ENCODE measurements at places on chromosomes 6 and 20.
A peak's percentile ranks its signal among the peaks of the same experiment; 100 is the strongest.

GRCh38 chr6:33589731-33590530 lies 9.9 kb upstream of the BAK1 start:
- no peak for DNase-seq

GRCh38 chr6:140372064-140372463 lies 997.6 kb upstream of the CITED2 start:
- no peak for DNase-seq

GRCh38 chr6:36735110-36736071 lies 37.8 kb downstream of the RAB44 start:
- peak; percentile 92 for DNase-seq

- DNase-seq = no peak
Observed at GRCh38 chr6:98827295-98828159, 6.8 kb upstream of the POU3F2 start.

- no peak for DNase-seq
Observed at GRCh38 chr20:51495921-51496545, 46.5 kb downstream of the NFATC2 start.

DNA sequence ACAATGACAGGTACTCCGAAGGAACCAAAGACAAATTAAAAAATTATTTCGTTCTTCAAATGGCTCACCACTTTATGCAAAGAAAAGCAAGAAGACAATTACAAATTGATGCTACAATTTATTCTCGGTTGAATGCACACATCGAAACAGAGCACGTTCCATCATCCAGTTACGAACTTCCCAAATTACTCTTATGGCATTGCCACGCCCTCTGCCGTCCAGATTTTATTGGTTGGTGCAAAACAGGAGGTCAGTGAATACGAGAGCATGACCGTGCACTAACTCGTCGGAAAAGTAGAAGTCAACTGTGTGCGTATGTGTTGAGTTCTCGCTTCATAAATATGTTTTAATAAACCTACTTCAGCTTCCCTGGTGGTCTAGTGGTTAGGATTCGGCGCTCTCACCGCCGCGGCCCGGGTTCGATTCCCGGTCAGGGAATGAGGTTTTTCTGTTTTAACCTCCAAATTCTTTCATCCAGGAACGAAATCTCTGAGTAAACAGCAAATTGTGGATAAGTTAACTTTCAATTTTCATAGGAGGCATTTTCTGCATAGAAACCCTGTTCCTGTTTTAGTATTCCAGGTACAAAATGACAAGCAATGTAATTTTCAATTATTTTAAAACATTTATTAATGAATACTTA lies 23.2 kb downstream of the ZNF311 start:
- DNase-seq = peak; percentile 88

DNA sequence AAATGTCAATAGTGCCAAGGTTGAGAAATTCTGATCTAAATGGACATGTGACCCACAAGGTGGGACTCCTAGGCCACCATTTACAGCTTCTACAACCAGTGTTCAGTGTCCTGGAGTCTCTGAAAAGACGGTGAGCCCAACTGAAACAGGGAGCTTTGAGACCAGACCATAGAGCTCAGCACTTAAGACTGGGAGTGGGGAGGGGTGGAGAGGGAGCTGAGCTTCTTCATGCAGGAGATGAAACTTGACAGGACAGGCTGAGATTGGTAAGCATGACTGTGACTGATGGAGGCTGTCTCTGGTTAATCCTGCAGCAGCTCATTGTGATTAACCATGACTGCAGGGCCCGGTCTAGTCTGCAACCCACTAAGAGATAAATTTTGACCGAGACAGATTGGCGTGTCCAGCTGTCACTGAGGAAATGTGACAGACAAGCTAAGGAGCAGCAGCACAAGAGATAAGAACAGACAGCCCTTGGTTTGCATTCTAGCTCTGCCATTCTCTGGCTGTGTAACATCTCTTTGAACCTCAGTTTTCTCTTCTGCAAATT lies 1.4 kb upstream of the AAR2 start:
- no peak for DNase-seq

- no peak for DNase-seq
Observed at GRCh38 chr6:167122827-167123657, at the start of gene CCR6. TSS of gene CCR6 (plus strand) at chr6:167123096. CDS start at chr6:167136135, 13,039 bp downstream.

DNA sequence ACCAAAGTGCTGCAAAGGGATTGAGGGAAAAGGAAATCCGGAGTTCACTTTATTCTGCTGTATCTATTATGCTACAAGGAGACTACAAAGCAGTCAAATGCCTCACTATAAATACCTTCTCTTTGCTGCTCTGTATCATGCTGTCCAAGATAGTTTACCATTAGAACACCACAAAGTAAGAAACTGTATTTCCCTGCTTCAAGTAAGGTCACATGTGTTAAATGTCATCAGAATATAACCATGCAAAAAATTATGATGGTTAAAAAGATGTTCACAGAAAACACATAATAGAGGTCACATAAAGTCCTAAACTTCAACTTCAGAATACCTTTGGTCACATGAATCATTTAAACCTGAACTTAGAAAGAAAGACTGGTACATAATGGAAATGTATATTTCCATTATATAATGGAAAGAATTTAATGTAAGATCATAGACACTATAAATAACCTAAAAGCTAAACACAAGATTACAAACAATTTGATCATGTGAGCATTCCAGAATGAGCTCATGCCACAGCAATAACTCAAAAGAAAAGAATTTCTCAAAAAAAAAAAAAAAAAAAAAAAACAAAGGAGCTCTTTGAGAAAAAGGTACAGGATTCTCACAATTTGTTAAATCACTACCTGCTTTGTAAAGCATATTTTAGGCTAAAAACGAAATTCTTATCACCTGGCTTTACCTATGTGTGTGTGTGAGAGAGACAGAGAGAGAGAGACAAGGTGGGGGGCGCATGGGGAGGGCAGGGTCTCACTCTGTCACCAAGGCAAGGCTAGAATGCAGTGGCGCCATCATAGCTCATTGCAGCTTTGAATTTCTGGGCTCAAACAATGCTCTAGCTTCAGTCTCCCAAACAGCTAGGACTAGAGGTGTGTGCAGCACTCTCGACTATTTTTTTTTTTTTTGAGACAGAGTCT lies 58.7 kb downstream of the KIF13A start:
- DNase-seq = no peak

DNA sequence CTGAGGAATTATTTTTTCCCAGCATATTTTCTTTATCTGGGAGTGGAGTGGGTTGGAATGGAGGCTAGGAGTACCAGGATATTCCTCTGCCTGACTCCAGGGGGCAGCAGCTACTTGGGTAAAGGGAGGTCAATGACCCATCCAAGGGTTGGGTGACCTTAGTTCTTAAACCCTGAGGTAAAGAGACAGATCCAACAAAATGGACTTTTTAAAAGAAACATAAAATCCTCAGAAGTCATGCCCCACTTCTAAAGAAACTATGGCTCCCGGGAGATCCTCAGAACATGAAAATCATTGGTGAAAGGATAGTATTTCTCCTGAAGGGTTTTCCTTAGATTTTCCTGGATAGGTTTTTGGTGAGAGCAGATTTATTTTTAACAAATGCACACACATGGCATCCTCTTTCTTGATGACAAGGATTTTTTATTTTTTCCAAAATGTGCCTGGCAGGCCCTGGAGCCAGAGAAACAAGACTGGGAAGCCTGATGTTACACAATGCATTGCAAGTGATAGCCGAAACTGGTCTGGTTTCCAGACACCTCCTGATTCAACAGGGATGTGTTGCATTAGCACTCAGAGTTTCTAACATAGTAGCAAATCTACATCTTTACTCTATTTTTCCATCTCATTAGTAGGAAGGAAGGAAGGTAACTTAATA lies 240.9 kb upstream of the BTBD3 start:
- DNase-seq = no peak

DNA sequence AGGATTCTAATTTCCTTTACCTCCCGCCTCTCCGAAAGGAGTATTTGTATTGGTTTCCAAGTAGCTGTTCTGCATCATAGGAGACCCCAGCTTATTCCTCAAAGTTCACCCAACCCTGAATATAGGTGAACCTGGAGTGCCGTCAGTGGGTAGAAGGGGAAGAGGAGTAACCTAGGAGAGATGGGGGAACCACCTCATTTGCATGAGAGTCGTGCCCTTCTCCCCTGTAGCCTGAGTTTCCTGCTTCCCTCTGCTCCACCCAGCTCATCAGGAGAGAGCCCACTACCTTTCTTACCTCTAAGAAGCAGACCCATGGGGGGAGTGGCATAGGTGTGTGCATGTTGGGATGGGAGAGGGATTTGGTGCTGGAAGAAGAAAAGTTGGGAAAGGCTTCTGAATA lies 17.3 kb upstream of the WFDC2 start:
- no peak for DNase-seq

- no peak for DNase-seq
Observed at GRCh38 chr6:122548281-122548680, 61.9 kb upstream of the PKIB start.

- no peak for DNase-seq
Observed at GRCh38 chr6:35195120-35195780, 18.5 kb upstream of the SCUBE3 start.

DNA sequence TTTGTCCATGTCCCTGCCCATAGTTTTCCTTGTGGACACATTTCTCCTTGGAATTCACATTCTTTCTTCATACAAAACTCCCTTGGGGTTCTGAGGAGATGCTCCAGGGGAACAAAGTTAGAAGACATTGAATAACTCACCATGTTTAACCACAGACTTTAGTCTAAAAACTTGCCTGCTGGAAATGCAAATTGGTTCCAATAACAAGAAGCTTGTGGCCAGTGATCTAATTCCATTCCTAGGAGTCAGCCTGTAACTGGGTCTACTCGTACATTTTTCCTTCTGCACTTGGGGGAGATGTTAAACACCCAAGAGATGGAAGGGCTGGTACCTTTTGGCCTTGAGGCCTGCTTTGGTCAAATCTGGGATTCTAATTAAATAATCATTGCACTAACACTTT lies 60.2 kb downstream of the SCML4 start:
- DNase-seq = no peak

DNA sequence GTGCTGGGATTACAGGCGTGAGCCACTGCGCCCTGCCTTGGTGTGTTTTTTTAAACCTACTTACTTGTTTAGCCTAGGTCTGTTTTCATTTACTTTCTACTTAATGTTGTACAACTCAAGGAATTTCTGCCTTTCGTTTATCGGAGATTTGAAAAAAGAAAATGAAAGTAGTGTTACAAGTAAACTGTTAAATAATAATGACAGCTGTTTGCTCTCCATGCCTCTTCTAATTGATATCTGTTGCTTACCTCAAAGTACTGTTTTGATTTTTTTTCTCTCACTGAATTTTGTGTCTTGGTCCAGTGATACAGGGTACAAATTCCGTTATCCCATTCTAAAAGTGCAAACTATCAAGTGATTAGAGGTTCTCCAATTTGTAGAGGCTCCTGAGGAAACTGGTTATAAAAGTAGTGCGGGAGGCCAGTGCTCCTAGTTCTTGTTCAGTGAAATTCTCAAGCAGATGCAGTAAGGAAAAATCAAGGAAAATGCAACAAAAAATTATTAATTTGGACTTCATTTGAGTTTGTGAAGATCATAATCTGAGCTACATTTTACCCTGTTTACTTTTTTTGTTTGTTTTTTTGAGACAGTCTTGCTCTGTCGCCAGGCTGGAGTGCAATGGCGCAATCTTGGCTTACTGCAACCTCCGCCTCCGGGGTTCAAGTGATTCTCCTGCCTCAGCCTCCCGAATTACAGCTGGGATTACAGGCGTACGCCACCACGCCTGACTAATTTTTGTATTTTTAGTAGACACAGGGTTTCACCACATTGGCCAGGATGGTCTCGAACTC lies 2.2 kb downstream of the UBR2 start:
- DNase-seq = no peak

DNA sequence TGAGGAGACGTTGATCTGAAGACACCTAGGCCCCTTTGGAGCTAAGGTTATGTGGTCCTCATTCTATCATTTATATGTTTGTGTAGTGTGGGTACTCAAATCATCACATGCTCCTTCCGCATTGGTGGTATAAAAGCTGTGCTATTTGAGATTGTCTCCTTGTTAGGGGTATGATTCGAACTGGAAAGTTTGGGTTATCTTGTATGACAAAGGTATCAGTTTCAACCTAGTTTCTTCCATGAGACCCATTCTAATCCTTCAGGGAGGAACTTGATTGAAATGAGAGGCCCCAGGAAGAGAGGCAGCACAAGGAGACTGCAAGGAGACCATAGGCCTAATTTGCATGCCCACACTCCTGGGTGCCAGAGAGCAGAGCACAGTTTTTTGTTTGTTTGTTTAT lies 104.2 kb upstream of the TIAM2 start:
- DNase-seq = no peak

GRCh38 chr6:42225419-42225818 lies 7.8 kb upstream of the MRPS10 start:
- no peak for DNase-seq

DNA sequence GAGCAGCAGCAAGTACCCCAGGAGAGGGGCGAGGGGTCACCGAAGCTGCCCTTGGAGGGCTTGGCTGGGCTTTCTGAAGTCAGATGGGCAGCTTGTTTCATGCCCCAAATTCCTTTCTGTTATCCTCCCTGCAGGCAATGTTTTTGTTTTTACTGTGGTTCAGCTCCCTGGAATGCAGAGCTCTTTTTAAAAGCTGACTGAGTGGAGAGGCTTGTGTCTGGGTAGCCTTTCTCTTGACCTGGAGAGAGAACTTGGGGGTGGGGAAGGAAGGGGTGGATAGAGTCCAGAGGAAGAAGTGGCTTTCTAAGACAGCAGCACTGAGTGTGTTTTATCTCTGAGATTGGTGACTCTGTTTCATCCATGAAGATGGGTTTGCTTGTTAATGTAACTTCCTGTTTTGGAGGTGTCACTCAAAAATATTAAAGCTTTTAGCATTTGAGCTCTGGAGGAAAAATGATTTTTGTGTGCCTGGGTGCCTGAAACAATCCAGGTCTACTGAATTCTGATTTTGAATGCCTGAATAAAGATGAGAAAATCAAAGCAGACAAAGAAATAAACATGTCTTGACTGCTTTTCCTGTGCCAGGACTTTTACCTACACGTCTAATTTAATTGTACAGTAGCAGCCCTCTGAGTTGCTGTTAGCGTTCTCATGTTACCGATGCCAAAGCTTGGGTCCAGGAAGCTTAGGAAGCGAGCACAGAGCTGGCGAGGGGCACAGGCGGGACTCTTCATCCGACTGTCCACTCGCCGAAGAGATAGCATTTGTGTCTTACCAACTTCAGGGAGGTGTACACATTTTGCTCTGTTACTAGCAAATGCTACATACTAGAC lies 78.2 kb upstream of the EEF1E1 start:
- no peak for DNase-seq

DNA sequence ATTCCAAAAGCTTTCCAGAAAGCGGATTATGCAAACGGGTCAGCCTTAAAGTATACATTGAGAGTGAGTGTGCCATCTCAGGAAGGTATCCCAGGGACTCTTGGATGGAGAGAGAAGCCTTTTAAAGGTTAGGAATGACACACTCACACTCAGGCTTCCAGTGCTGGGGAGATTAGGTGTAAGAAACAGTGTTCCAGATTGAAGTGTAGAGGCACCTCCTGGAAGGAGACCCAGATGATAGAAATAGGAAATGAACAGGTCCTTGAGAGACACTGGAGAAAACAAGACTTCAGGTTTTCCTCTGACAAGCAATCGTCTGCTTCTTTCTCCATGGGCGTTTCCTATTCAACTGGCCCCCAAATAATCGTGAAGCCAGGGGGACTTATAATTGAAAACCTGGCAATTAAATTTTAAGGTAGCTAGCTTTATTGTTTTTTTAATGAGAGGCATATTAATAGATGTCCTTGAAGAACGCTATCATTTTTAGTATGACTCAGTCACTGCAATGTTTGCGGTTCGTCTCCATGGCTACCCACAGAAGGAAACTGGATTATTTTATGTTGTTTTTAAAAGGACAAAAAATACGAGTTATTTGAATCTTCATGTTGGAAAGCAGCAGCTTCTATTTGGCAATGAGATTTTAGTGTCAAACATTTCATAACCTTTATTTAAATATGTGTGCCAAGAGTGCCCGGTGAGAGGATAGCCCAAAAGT lies 85.3 kb downstream of the TRMT6 start:
- DNase-seq = no peak

Measured in cardiac septum (tissue), 1 donor.